GM19239 (cell line): ENCODE measurements at places on chromosomes 5 and 9.

GRCh38 chr5:73531356-73531755, 33.1 kb downstream of the BTF3 start:
- DNase-seq, result no peak

- no peak for DNase-seq
These were observed 2.3 kb upstream of the SLC12A2 start for GRCh38 chr5:128081111-128081851.

DNA sequence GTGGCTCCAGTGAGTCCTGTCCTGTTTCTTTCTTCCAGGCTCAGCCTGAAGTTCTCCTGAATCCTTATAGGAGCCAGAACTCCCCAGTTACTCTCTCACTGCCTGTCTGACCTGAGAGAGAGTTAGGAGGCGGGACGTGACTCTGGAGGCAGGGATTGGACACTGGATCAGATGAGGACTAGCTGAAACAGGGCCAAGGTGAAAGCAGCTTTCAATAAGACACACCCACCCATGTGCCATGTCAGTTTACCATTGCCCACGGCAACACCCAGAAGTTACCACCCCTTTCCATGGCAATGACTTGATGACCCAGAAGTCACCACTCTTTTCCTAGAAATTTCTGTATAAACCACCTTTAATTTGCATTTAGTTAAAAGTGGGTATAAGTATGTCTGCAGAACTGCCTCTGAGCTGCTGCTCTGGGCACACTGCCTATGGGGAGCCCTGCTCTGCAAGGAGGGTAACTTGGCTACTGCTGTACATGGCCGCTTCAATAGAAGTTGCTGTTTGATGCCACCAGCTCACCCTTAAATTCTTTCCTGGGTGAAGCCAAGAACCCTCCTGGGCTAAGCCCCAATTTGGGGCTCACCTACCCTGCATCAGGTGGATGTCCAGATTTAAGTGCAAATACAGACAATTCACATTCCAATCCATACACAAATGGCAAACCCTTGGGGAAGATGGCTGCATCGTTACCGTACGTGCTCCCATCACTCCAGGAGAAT, 13.7 kb downstream of the FCN2 start:
- no peak for DNase-seq

DNA sequence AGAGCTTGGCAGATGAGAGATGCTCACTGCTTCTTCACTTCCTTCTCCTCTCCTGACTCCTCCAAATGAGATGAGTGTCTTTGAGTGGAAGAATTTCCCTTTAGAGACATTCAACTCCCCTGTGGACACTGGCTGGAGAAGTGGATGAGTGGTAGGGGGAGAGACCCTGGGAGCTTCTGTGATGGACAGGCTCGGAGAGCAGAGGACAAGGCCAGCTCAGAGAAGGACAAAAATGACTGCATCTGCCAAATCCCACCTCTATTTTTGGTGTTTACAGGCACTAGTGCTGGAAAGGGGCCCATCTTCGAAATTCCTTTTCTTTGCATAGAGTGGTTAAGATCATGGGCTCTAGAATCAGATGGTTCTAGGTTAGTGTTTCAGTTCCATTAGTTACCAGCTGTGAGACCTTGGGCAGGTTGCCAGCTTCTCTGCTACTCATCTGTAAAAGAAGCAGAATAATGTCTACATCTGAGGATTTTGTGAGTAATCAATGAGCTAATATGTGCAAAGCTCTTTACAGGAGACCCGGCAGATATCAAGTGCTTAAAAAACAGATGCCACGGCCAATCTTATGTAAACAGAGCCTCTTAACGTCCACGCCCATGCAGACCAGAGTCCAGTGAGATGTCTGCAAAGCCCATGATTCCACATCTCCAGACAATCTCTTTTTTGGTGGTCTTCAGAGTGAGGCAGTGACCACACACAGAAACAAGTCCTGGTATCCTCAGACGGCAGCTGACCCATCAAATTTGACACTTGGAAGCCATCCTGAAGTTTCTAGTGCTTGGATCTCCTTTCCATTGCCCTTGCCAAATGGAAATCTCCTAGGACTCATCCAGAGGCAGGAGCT, 13.6 kb upstream of the COL27A1 start:
- DNase-seq, result no peak

DNA sequence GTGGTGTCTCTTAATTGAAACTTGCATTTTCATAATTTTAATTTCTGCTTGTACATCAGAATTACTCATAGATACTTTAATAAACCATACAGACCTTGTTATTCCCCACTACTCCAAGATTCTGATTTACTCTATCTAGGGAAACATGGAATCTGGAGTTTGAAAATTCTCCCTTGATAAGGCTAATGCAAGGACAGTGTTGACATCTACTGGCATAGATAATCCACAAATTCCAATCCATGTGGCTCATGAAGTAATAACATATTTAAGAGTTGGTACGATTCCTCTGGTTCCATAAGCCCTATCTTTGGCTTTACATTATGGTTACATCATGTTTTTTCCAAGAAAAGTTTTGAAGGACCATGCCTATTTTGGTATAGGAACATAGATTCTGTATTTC, 759.2 kb downstream of the TLR4 start:
- DNase-seq, result no peak

DNA sequence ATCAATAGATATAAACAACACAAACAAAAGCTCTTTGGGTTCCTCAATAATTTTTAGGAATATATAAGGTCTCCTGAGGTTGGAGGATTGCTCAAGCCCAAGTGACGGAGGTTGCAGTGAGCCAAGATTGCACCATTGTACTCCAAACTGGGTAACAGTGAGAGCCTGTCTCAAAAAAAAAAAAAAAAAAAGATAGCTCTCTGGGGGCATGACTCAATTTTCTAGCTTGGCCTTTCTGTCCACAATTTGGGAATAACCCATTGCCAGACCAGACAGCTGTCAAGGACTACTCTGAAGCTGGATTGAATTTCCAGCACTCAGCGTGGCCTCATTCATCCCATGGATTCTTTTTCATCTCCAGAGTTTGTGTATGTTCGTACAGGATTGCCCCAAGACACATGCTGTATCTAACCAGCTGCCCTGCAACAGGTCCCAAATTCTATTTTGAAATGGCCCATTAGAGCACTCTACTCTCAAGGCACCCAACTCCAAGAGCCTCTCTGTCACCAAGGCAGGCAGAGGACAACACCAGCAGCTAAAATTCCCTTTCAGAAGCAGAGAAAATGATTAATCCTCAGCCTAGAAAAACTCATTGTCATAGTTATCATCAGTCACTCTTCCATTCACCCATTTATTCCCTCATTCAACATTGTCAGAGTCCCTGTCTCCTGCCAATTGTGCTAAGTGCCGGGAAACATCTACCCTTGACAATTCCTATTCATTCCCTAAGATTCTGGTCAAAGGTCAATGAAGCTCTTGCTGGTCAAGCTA, 8.7 kb downstream of the FAM193B start:
- DNase-seq, result no peak

- no peak for DNase-seq
These were observed 15.4 kb upstream of the VAV2 start for GRCh38 chr9:134007571-134007970.
